Kasumi-1 (cell line): ENCODE measurements at places on chromosomes 2 and 18.

GRCh38 chr2:232534940-232535651 is 4.4 kb upstream of the CHRNG start:
- DNase-seq: no peak

DNA sequence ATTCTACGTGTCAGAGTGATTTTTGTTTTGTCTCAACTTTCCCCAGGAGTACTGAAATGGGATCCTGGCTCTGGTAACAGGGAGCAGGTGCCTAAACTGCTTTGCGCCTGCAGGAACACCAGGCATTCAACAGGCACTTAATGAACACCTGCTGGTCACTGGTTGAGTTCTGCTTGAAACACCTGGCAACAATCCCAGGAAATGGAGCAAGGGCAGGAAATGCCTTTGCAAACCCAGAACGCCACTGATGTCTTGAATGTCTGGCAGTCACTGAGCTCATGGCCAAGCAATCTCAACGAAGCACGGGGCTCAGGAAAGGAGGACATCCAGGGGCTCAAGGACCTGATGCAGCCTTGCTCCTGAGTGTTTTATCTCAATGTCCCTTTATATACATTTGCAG is 360.0 kb upstream of the RAB6C start:
- no peak for DNase-seq

GRCh38 chr2:164620457-164620856 is 825 bp downstream of the GRB14 start:
- no peak for DNase-seq

DNA sequence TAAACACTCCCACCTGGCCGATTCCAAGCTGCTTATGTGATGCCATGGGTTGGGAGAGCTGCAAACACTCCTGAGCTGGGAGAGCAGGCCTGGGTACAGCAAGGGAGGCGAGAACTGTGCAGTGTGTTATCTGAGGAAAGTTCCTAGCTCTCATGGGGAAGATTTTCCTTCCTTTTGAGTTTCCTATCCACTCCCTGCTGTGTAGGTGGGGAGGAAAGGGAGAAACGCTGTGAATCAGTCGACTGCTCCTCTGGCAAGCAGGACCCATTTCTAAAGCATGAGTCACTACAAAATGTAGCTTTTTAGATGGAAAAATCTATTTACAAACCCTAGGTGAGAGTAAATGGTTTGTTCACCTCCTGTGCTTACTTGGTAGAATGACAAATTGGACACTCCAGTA is 80.4 kb downstream of the SH3RF3 start:
- no peak for DNase-seq

DNA sequence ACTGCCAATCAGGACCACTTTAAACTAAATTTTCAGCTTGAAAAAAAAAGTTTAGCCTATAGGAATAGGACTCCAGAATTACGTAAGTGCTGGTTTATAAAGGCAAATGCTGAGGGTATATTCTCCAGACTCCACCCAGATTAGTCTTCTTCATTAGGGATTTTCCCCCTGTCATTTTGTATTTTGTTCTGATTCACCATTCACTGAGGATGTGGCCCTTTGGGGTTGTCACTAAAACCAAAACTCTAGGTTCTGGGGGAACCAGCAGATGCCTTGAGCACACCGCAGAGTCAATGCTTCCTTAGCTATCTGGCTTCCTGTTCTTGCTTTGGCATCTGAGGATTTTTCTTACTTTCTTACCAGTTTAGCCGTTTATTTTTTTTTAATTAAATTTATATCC is 10.5 kb downstream of the SCYGR4 start:
- no peak for DNase-seq

DNA sequence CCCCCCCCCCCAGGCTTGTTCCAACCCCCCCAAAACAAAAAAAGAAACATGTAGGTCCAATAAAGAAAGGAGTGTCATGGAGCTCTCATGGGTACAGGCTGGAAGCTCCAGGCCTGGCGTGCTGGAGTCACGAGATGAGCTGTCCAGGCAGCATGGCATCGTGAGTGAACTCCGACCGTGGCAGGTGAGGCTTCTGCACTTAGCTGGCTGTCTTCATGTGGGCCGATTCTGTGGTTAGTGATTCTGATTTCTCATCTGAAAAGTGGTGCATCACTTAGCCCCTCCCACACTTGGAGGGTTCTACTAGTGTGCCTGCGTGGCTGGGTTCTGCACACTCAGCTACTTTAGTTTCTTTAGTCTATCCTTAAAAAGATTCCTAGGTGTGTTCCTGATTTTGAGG is 126.4 kb upstream of the MGAT5 start:
- no peak for DNase-seq

GRCh38 chr2:98586551-98587140 is 21.7 kb downstream of the COA5 start:
- DNase-seq: no peak

GRCh38 chr2:38610851-38611801 is 8.4 kb upstream of the HNRNPLL start:
- DNase-seq: no peak

DNA sequence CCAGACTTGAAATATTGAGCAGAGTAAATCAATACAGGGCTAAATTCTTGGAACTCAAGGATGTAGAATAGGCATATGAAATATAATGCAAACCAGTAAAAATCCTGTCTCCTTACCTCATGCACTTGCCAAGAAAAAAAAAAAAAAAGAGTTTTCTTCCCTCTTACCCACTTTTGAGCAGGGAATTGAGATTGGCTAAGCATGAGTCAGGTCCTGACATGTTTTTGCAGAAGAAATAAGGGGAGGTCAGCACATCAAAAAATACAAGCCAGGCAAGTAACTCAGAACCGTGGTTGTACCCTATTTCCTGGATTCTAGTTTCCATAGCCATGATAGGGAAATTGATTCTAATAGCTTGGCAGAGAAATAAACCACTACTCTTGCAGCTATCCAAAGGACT is 1526.7 kb downstream of the LRP1B start:
- no peak for DNase-seq

GRCh38 chr2:234203135-234203984 is 152.9 kb downstream of the SPP2 start:
- no peak for DNase-seq

- no peak for DNase-seq
Observed at GRCh38 chr2:147197754-147198483, 646.9 kb upstream of the ACVR2A start.

GRCh38 chr2:177633910-177634294 is 241.3 kb downstream of the AGPS start:
- DNase-seq: no peak

DNA sequence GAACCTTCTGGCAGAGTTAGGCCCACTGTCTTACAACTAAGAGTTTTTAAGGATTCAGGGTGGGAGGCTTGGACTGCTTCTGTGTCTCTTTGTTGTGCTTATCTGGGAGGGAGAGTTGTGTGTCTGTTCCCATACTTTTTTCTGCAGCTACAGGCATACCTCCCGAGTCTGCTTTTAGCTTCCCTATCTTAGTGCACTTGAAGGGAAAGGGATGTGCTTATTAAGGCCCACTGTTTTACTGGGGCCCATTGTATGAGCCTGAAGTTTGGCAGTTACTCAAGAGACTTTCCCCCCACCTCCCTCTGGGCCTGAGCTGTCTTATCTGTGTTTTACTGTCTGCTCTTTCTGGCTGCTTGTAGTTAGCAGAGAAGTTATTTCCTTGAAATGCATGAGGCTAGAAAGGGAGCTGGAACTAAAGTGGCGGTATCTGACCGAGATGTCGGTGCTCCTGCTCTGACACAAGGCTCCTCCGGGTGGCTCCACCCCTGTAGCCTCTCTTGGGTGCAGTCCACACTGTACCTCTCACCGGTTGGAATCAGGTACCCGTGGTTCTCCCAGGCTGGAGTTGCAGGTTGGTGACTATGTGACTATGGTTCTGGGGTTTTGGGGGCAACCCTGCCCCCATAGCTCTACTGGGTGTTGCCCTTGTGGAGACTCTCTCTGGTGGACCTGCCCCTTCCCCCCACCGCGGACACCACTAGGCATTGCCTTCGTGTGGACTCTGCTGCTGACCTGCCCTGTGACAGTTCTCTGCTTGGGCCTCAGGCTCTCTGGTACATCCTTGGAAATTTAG is 12.9 kb downstream of the UBR3 start:
- no peak for DNase-seq

- DNase-seq: no peak
Observed at GRCh38 chr2:178905261-178905660, 98.0 kb upstream of the TTN start.

GRCh38 chr2:21220930-21221329 is 97.2 kb downstream of the TDRD15 start:
- DNase-seq: no peak

DNA sequence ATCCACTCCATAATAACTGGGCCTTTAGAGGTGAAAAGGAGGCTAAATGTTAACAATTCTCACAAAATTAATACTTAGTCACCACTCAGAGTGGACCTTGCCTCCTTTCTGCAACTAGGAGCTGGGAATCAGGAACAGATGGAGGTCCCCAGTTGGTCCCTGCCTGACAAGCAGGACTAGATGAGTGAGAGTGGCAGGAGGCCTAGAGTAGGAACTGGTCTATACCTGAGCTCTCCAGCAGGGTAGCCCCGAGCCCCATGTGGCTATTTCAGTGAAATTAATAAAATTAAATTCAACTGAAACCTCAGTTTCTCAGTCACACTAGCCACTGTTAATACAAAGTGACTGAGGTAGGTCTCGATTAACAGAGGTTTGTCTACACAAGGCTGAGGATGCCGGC is 150.5 kb downstream of the MYO5B start:
- no peak for DNase-seq

GRCh38 chr2:235194836-235195235 is 243.0 kb downstream of the SH3BP4 start:
- DNase-seq: no peak

GRCh38 chr2:150479075-150479915 is 8.2 kb downstream of the RND3 start:
- DNase-seq: no peak

- DNase-seq: no peak
Observed at GRCh38 chr18:39241534-39241933, 1675.9 kb upstream of the CELF4 start.

- no peak for DNase-seq
Observed at GRCh38 chr2:6955511-6956136, 38.4 kb downstream of the RNF144A start.

GRCh38 chr2:126650994-126651393 is 5.0 kb upstream of the GYPC start:
- no peak for DNase-seq

DNA sequence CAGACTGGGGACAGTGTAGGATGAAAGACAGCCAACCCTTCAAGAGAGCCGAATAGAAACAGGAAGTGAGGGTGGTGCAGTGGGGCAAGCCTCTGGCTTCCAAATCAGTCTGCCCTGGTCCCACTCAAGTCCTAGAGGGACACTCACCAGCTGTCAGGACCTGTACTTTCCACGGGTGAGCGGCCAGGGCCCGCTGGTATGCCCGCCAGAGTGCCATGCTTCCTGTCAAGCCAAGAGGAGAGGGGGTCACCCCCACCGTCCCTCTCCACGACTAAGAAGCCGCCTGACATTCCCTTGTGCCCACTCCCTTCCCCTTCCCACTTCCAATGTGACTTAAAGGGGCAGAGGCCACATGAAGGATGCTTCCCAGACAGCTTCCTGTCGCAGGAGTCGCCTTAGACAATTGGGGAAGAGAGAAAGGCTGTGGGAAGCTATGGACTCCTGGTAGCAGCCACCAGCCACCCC is 564 bp downstream of the MPV17 start:
- DNase-seq: peak; percentile 52

- DNase-seq: no peak
Observed at GRCh38 chr18:48533340-48534070, 5.3 kb upstream of the CTIF start.

GRCh38 chr2:200614249-200614648 is 28.4 kb downstream of the AOX1 start:
- DNase-seq: no peak

GRCh38 chr2:101307503-101307902 is 998 bp downstream of the RNF149 start:
- no peak for DNase-seq

DNA sequence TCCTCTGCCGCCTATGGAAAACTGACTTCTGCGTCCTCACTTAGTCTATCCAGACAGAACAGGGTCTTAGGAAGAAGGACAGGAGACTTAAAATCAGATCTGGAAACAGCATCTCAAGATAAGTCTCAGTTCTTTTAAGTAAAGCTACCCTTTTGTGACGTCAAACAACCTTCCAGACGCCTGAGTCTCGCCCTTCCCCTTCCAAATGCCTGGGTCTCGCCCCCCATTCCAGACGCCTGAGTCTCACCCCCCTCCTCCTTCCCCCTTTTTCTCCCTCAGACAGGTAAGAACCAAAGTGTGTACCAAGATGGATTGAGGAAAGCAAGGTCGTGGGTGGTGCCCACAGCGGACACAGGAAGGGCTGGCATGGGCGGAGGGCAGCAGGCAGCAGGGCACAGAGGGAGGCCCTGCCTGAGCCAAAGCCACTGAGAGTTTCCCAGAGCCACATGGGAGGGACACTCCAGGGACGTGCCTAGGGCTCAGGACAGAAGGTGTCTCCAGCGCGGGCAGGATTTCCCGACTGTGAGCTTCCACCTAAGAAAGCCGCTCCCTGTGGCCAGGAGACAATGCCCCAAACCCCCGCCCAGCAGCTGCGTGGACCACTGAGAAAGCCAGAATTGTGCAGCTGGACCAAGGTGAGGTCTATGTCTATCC is 51.3 kb downstream of the ANKMY1 start:
- no peak for DNase-seq

- peak; percentile 54 for DNase-seq
Observed at GRCh38 chr18:47204908-47205522, 28.9 kb upstream of the IER3IP1 start.

GRCh38 chr2:209864716-209865295 is 93.2 kb downstream of the UNC80 start:
- DNase-seq: no peak

DNA sequence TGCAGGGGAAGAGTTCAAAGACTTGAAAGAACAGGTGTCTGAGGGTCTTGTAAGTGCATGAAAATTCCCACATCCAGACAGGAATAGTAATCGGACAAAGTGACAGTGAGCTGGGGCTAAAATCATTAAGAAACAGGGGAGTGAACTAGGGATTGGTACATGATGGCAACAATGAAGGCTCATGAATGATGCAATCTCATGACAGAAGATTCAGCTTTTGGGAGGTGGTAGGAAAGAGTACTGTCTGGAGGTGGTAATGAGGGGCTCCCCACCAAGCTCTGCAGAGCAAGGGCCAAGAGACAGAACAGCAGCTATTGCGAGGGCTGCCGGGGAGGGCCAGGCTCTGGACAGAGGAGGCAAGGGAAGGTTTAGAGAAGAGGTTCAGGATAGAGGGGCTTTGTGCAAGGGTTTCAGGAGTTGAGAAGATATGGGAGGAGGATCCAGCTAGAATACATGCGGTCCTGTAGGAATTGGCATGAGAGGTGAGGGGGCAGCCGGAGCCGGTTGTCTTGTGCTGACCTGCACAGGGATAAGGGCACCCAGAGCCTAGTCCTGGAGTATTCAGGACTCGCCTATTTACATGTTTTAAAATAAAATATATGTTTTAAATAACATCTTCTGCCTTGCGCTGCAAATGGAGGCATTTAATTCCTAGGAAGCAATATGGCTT is 31.4 kb downstream of the MAP3K20 start:
- DNase-seq: no peak

- DNase-seq: no peak
Observed at GRCh38 chr2:148936857-148937450, 61.9 kb downstream of the KIF5C start.

GRCh38 chr2:18800240-18800971 is 211.0 kb upstream of the NT5C1B start:
- DNase-seq: no peak

GRCh38 chr18:68574311-68574710 is 140.6 kb downstream of the TMX3 start:
- no peak for DNase-seq
